CD4-positive, CD25-positive, alpha-beta regulatory T cell (primary cell): ENCODE measurements at places on chromosomes 4 and X.
A peak's percentile ranks its signal among the peaks of the same experiment; 100 is the strongest.

DNA sequence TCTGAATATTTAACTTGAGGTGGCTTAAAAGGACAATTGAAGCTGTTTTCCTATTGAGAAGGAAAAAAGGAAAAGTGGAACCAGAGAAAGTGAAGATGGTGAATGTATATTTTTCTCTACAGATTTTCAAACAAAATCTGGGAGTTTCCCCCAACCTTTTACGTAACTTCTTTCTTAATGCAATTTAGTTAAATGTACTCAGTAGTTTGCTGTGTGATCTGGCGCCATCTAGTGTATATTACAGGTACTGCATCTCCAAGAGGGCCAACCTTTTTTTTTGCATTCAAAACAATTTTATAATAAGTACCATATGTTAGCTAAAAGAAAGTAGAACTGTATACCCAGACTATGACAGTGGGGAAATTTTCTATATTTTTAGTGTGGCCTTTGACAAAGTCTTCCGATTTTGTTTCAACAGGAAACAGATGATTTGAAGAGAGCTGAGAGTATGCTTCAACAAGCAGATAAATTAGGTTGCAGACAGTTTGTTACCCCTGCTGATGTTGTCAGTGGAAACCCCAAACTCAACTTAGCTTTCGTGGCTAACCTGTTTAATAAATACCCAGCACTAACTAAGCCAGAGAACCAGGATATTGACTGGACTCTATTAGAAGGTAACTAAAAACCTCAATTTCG lies 82.0 kb downstream of the PLS3 start:
- no peak overlapping the region for H3K27ac ChIP-seq
- H3K36me3 ChIP-seq = no peaks in the 10 kb centered on the region
- H3K4me1 ChIP-seq = no peaks in the 10 kb centered on the region
- H3K27me3 ChIP-seq = no peaks in the 10 kb centered on the region
- peak; percentile 43 for DNase-seq
- H3K4me3 ChIP-seq = no peak overlapping the region

DNA sequence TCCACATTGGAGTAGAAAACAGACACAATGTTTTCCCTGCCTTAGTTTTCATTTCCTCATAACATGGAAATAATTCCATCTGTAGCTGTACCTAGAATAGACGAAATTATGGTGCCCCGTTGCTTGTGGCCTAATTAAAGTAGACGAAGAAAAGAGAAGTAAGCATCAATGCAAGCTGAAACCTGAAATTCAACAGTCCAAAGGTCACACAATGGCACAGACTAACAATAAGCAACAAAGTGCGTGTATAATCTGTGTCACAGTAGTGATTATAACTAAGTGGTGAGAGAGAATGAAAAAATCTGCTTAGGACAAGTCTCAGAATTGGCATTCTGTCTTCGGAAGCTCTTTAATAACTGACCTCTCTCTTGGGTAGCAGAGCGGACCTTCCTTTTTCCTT lies 24.3 kb downstream of the MAGEB17 start:
- no peak overlapping the region for H3K27ac ChIP-seq
- no peak overlapping the region for H3K4me3 ChIP-seq
- DNase-seq = no peak
- no peaks in the 10 kb centered on the region for H3K4me1 ChIP-seq

- H3K27ac ChIP-seq = no peak overlapping the region
- H3K36me3 ChIP-seq = no peaks in the 10 kb centered on the region
- no peaks in the 10 kb centered on the region for H3K27me3 ChIP-seq
- H3K4me1 ChIP-seq = no peaks in the 10 kb centered on the region
These were observed 282.0 kb upstream of the DKK2 start for GRCh38 chr4:107318078-107318477.

- H3K4me3 ChIP-seq = no peak overlapping the region
- H3K27ac ChIP-seq = no peak overlapping the region
- DNase-seq = no peak
- no peaks in the 10 kb centered on the region for H3K36me3 ChIP-seq
These were observed 33.3 kb upstream of the SLC2A9 start for GRCh38 chr4:10054571-10055041.

- H3K4me3 ChIP-seq = no peak overlapping the region
- H3K4me1 ChIP-seq = no peaks in the 10 kb centered on the region
- no peaks in the 10 kb centered on the region for H3K36me3 ChIP-seq
- DNase-seq = no peak
These were observed 580.1 kb downstream of the RAPGEF2 start for GRCh38 chr4:159682996-159683395.

- no peak overlapping the region for H3K4me3 ChIP-seq
- no peaks in the 10 kb centered on the region for H3K27me3 ChIP-seq
These were observed 176.5 kb downstream of the FBXW7 start for GRCh38 chr4:152359208-152360044.

DNA sequence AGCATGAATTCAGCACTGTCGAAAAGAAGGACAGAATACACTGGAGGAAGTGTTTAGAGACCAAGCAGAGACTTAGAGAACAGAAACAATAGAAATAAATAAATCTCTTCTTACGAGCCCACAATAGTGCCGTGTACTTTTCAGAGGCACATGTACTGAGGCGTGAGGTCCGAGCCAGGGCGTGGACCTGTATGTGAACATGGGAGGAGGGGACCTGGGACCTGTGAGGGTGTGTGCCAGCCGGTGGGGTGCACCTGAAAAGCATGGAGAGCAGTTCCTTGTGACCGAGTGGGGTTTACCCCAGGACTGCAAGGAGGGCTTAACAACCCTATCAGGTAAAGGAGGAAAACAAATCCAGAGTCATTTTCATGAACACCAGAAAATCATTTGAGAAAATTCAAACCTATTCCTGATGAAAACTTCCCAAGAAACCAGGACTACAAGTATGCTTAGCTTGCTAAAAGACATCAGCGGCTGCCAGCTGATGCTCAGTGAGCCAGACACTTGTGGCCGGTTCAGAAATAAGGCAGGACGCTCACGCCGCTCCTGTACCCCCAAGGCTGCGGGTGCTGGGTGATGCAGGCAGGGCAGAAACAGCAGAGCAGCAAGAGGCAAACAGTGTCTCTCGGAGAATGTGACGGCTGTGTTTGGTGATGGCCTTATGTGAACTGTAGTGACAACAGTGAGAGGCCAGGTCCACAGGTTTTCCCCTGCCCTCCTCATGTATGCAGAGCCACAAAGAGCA lies 37.1 kb downstream of the NELFA start:
- peaks cover 63% of the 10 kb centered on the region for H3K36me3 ChIP-seq
- no peak for DNase-seq
- no peaks in the 10 kb centered on the region for H3K27me3 ChIP-seq
- H3K27ac ChIP-seq = no peak overlapping the region

- H3K27ac ChIP-seq = no peak overlapping the region
- H3K4me1 ChIP-seq = no peaks in the 10 kb centered on the region
These were observed 1.8 kb downstream of the EPHA5 start for GRCh38 chr4:65668201-65669089.

- no peak overlapping the region for H3K4me3 ChIP-seq
- DNase-seq = no peak
- no peak overlapping the region for H3K27ac ChIP-seq
These were observed 104.7 kb downstream of the AMMECR1 start for GRCh38 chrX:110213183-110213582.

- DNase-seq = no peak
- H3K27me3 ChIP-seq = no peaks in the 10 kb centered on the region
- no peak overlapping the region for H3K4me3 ChIP-seq
These were observed 346.7 kb upstream of the RASGEF1B start for GRCh38 chr4:81818385-81818920.

GRCh38 chrX:16123222-16123786 lies at the start of gene GRPR:
TSS of gene GRPR (plus strand) at chrX:16123565. CDS start at chrX:16123954, 389 bp downstream.
- H3K4me1 ChIP-seq = no peaks in the 10 kb centered on the region
- H3K27me3 ChIP-seq = peaks cover 2% of the 10 kb centered on the region
- H3K27ac ChIP-seq = no peak within 1 kb of the TSS
- DNase-seq = peak; percentile 2

DNA sequence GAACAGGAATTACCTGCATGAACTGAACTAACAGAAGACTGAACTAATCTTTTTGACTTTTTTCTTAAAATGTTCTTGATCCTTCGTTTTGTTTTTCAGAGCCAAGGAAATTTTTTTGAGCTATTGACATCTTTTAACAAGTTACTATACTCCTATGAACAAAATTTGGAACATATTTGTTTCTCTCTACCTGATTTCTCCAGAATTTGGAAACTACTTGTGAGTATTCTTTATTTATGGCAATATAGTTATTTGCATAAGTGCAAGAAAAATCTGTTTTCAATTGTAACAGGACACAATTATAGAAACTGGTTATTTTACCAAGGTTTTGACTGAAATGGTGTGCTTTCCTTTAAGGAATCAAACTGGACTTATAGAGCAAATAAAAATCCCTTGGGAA lies 89.5 kb upstream of the HPGD start:
- H3K27ac ChIP-seq = no peak overlapping the region
- H3K4me3 ChIP-seq = no peak overlapping the region
- no peaks in the 10 kb centered on the region for H3K36me3 ChIP-seq

DNA sequence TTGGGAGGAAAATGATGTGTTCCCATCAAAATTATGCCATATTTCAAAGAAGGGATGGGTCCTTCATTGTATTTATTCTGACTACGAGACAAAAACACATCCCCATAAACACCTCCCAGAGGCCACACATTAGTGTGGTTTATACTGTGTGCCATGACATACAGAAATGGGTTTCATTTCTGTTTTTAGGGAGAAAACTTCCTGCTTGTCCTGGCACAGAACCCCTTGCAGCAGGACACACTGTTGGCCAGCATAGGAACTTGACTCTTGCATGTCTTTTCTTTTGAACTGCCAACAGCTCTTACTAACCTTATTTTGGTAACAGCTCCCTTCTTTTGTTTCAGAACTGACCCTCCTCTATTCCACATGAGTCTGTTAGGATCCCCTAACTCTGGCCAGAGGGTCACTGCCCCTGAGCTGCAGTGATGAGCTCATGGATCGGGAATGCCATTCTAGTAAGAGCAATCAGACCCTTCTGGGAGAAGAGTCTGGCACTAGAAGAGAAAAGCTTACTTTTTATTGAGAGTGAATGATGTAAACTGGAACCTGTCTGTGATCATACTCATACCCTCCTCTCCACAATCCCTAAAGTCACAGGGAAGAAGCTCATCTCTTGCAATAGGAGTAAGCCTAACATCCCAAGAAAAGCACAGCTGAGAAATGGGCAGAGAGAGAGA lies 86.4 kb downstream of the SMIM20 start:
- no peak for DNase-seq
- H3K36me3 ChIP-seq = no peaks in the 10 kb centered on the region
- H3K27ac ChIP-seq = no peak overlapping the region
- peaks cover 5% of the 10 kb centered on the region for H3K27me3 ChIP-seq
- H3K4me3 ChIP-seq = no peak overlapping the region

DNA sequence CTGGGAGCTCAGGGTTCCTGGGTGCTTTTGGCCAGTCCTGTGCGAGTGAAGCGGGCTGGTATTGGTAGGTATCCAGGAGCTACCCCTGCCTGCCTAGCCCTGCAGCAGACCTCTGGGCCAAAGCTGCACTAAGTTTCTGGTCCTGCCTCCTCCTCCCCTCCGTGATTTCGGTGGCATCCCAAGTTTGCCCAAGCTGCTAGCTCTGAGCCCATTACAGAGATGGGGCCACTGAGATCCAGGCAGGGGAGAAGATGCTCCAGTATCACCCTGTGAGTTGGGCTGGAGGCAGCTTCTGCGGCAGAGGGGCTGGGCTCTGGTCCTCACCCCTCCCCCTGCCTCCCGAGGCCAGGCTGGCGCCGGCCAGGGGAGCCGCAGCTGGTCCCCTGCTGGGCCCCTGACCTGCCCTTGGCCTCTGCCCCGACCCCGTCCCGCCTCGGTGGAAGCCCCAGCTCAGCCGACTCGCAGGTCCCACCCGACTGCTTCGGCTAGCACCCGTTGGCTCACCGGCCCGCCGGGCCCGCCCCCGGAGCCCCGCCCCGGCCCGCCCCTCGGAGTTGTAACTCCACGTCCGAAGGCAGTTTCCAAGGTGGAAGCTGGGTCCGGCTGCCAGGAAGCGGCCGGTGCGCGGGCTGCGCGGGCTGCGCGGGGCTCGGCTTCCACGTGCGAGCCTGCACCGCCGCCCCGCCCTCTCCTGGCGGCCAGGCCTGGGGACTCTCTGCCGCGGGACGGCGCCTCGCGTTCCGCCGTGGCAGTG lies at the start of gene DUSP9:
DUSP9 (plus strand) TSS at position 584 of the 754 bp plus-strand sequence. CDS start 751 bp downstream, outside the sequence.
- H3K27me3 ChIP-seq = peaks cover 2% of the 10 kb centered on the region
- DNase-seq = no peak
- H3K4me3 ChIP-seq = no peak within 1 kb of the TSS
- no peak within 1 kb of the TSS for H3K27ac ChIP-seq

GRCh38 chr4:180156684-180157083 lies 2086.5 kb upstream of the TENM3 start:
- no peak overlapping the region for H3K27ac ChIP-seq
- H3K4me3 ChIP-seq = no peak overlapping the region
- DNase-seq = no peak
- no peaks in the 10 kb centered on the region for H3K27me3 ChIP-seq
